ENCODE measurements at places on chromosomes 13 and 19.
A peak's percentile ranks its signal among the peaks of the same experiment; 100 is the strongest.

DNA sequence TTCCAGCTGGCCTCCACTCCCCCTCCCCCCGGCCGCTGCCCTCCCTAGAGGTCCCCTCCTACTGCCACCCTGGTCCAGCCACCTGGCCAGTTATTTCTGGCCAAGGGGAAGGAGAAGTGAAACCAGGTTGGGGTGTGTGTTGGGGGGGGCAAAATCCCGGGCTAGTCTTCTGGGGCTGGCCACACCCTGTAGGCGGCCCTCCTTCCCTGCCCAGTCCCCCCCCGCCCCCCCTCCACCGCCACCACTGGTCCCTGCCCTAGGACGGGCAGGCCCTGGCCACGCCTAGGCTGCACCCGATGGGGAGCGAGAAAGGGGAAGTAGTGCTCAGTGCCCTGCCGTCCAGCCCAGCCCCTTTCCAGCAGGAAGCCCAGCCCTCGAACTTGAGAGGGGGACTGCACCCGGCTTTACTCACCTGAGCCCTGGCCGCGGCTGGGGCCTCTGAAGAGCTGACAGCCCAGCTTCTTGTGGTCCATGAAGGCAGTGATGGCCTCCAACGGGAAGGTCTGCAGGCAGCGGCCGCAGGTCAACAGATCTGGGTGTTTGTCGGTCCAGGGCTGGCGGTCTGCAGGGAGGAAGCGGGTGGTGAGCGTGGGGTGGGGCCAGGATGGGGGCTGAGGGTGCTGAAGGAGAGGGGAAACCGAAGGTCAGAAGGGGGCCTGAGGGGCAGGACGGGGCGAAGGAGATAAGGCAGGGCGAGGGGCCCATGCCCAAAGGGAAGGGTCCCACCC is 813 bp downstream of the ZNF296 start:
- peak; percentile 52 for DNase-seq

GRCh38 chr19:42427313-42427712 is at the start of gene LIPE:
LIPE (minus strand) TSS chr19:42427388; CDS start chr19:42427149, 239 bp downstream.
- DNase-seq: no peak

GRCh38 chr13:44564936-44565335 is 11.2 kb downstream of the TSC22D1 start:
- DNase-seq: no peak

DNA sequence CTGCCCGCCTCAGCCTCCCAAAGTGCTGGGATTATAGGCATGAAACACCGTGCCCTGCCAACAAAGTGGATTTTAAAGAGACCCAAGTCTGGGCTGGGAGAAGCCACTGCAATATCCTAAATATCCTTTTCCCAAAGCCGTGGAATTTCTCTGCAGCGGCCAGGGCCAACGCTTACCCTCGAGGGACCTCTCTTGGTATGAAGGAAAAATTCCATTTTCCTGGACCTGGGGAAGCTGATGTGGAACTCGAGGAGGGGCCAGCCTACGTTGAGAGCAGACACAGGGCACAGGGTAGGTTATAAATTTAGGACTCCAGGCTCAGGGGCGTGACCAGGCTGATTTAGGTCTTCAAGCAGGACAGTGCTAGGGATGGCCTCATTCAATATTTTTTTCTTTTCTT is 17.7 kb upstream of the UPF1 start:
- no peak for DNase-seq

- DNase-seq: peak; percentile 38
Measured at GRCh38 chr19:38557205-38557799, 60.5 kb downstream of the MAP4K1 start.

Data from hematopoietic multipotent progenitor cell treated with erythropoietin and hydrocortisone succinate and interleukin-3 and kit ligand, for 15 days (in vitro differentiated cells).